Naive thymus-derived CD8-positive, alpha-beta T cell (primary cell): ENCODE measurements at places on chromosomes 11 and 22. TPM values are rescaled to one million over a fixed set of nuclear protein-coding genes. Genes with fewer than 3 reads are reported as not detected.

Gene SLC5A12
- total RNA-seq, result not detected

Gene SMIM35
- total RNA-seq, result 0.91 TPM

Gene CCS
- total RNA-seq, result 59.1 TPM

Gene SHISAL1
- total RNA-seq, result not detected

Gene CASTOR1
- 18.0 TPM for total RNA-seq

Gene CD44
- total RNA-seq, result 650 TPM

Gene CSNK2A3
- total RNA-seq, result 1.5 TPM

Gene BBOX1
- total RNA-seq, result not detected

Gene SCGB1A1
- total RNA-seq, result not detected

DNA sequence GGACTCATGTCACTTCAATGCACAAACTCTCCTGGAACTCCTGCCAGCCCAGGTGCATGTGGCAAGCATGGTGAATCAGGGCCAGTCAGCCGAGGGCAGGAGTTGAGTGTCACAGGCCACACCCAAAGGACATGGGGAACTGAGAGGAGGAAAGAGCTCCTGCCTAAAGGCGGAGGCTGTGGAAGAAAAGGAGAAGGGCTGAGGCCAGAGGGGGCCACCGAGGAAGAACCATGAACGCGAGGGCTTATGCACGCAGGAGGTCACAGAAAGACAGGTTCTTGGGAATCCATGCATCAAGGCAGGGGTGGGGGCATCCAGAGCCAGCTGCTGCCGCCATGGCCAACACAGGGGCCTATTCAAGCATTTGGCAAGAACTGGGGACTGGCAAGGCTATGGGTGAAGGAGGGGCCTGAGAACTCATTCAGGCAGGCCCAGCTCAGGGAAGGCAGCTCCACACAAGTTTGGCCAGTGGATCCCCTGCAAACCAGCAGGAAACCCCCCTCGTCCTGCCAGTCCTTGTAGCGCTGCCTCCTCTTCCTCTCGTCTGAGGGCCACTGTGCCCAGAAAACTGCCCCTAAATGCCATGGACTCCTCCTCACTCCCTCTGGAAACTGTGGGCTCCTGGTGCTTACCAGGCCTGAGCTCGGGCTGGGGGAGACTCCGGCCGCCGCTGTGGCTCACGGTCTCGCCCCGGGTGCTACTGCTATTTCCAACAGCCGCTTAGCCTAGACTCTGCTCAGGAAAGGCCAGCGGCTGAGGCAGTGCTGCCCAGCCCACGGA is 15.4 kb downstream of the PPM1F start:
- no peak for DNase-seq

DNA sequence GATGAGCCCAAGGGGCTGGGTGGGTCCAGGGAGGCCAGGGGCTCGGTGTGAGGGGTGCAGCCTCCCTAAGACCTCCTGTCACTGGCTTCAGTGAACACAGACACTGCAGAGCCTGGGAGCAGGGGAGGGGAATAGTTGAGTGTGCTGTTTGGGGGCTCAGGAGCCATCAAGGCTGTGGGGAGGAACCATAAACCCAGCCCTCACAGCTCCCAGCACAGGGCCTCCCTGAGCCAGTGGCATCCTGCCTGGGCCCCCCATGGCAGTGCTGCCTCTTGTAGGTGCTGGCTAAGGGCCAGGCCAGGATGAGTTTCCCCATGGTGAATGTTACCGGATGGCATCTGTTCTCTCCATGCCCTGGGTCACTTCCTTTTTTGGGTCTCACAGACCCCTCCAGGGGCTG is 25.5 kb downstream of the KCNJ5 start:
- no peak for DNase-seq

DNA sequence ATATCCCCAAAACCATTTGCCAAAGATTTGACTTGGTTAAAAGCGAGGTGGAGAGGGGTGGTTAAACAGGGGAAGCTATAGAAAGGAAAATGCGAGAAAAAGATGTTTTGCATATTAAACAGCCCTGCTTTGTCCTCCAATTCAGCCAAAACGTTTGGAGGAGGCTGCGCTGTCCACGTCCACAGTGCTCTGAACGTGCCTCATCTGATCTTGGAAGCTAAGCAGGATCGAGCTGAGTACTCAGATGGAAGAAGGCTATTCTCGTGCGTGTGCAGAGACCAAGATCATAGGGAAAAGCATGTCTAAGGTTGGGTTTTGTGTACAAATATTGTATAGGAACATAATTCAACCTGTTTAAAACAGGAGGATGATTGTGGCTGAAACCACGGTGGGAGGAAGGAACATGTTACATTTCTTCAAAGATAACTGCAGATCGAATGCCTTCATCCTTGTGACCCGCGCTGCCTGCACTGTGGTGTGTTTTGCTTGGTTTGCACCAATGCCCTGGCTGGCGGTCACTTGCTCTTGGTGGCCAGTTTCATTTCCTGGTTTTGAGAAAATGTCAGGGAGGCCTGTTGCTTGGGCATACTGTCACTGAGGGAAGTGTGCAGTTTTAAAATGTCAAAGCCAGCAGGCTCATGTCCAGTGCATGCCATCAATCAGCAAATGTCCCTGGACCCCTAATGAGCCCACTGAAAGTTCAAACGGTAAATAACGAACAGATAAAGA is 40.4 kb downstream of the FLI1 start:
- DNase-seq, result no peak

DNA sequence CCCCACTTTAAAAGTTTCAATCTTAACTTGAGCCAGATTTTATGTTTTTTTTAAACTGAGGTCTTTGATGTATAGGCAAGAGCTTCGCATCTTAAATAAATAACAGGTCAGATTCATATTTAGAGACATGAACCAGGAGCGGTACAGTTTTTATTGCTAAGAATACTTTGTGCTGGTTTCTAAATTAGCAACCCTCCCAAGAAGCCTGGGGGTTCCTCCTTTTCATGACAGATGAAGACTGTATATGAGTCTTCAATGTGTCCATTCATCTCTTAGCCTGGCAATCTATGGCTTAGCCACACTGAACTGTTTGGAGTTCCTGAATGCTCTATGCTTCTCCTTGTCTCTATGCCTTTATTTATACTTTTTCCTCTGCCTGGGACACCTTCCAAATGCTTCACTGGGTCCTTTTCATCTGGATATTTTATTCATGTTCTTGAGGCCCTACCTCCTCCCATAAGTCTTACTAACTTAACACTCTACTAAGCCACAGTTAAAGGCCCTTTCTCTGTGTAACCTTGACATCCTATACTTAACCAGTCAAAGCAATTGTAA is 338.6 kb downstream of the INSC start:
- no peak for DNase-seq

- no peak for DNase-seq
Measured at GRCh38 chr11:2482204-2482603, 37.4 kb downstream of the KCNQ1 start.

DNA sequence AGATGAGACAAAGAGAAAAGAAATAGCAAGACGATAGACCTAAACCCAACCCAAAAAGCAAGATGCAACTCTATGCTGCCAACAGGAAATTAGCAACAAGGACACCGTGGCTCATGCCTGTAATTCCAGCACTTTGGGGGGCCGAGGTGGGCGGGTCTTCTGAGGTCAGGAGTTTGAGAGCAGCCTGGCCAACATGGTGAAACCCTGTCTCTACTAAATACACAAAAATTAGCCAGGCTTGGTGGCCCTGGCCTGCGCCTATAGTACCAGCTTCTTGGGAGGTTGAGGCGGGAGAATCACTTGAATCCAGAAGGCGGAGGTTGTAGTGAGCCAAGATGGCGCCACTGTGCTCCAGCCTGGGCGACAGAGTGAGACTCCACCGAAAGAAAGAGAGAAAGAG is 24.3 kb upstream of the IL10RA start:
- no peak for DNase-seq

DNA sequence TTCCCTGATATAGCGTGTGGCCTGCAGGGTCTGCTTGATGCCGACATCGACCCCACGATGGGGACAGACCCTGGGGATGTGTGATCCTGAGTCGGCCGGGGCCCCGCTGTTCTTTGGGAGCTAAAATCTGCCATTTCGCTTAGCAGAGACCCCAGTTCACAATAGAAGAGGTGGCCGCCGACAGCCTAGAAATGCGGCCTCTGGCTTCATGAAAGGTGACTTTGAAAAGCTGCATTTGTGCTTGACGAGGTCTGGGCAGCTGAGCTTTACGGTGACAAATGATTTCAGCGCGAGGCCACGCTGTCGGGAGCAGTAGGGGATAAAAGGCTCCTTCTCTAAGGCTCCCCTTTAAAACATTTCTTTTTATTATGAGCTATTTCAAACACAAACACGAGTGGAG is 71.7 kb downstream of the RPS6KA4 start:
- no peak for DNase-seq

- no peak for DNase-seq
Measured at GRCh38 chr22:42282252-42282942, 11.9 kb upstream of the TCF20 start.

DNA sequence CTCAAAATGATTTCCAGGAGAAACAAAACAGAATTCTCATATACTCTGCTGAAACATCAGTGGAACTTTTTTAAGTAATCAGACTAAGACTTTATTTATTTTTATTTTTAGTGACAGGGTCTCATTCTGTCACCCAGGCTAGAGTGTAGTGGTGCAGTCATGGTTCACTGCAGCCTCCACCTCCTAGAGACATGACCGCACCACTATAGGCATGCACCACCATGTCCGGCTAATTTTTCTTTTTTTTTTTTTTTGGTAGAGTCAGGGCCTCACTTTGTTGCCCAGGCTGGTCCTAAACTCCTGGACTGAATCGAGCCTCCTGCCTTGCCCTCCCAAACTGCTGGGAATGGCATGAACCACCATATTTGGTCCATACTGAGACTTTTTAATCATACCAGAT is 42.9 kb downstream of the PRDM10 start:
- no peak for DNase-seq

- no peak for DNase-seq
Measured at GRCh38 chr22:19957445-19957844, 15.8 kb upstream of the TXNRD2 start.

DNA sequence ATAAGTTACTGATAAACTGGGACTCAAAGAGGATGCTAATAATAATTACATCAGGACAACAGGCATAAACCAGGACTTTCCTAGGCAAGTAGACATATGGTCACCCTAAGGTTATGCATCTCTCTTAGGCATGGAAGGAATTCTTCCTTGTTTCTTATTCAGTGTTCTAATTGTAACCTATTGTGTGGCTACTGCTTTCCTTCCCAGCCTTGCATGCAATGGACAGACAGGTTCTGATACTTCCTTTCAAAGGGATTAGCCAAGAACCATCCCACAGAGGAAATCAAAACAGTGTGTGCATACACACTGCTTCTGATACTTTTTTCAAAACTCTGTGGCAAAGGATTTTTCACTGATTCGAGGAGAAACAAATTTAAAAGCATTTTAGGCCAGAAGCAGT is 48.3 kb downstream of the RRAS2 start:
- no peak for DNase-seq

GRCh38 chr11:121932646-121933185 is 183.3 kb downstream of the BLID start:
- no peak for DNase-seq

GRCh38 chr11:76088511-76088910 is 117.8 kb downstream of the WNT11 start:
- no peak for DNase-seq

- no peak for DNase-seq
Measured at GRCh38 chr11:73759610-73760134, 1.2 kb downstream of the RAB6A start.

DNA sequence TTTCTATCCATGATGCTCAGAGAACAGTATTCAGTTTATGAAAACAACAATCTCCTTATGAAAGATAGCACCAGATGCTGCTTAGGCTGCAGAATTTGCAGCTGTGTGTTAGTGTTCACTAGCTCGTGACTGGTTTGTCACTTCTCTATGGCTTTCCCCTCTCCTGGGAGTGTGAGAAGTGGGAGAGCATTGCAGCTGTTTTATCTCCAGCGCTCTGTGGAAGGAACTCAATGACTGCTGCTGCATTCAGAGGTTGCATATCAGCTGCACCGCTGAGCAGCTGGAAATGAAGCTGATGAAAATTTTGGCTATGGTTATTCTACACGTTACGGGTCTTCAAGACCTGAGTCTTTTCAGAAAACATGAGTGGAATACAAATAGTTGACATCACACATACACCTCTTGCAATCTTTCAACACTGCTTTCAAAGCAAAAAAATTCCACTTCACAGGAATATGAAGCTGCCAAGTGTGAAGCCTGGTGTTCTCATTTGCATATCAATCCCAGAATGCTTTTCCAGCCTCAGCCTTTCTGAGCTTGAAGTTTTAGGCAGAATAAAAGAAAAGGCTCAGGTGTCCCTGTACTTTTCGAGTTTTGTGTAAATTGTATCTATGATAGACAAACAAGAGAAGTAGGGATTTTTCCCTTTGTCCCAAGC is 149.3 kb upstream of the DDI1 start:
- no peak for DNase-seq

GRCh38 chr22:29635734-29636357 is 32.4 kb downstream of the NF2 start:
- DNase-seq, result no peak

- no peak for DNase-seq
Measured at GRCh38 chr11:87394924-87395323, 357.2 kb downstream of the TMEM135 start.

- DNase-seq, result no peak
Measured at GRCh38 chr11:35303596-35304385, 115.6 kb downstream of the SLC1A2 start.

DNA sequence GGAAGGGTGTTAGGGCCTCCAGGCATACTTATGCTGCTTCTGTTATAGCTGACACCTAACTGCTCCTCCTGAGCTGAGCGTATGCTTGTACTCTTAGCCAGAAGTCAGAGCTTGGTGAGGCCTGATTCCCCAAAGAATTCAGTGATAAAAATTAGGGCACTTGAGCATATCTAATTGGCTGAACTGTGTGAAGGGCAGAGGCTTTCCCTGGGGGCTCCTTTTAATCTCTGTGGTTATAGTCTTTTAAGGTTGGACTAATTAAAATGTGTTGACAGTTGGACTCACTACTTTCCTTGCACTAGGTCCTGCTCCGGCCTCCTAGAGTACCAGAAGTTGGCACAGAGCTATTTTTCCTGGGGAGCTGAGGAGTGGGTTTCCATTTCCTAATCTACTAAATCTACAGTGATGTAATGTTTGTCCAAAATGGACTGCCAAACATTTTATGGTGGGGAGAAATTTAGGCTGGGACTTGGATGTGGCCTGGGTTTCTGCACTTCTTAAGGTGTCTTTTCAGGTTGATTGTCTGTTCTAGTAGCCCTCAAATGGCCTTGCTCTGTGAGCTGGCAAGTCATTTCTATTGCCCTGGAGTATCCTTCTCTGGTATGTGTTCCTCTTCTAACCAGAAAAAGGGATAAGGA is 18.4 kb downstream of the STIM1 start:
- no peak for DNase-seq

- no peak for DNase-seq
Measured at GRCh38 chr22:48245196-48245485, 1482.7 kb downstream of the TBC1D22A start.
